ENCODE measurements at places on chromosomes 7 and 10. TPM values are rescaled to one million over a fixed set of nuclear protein-coding genes. Genes with fewer than 3 reads are reported as not detected.

TLX1 gene
- not detected for total RNA-seq

CALML3 gene
- not detected for total RNA-seq

SLC35G1 gene
- total RNA-seq, result 6.2 TPM

FXYD4 gene
- not detected for total RNA-seq

XRCC2 gene
- 1.1 TPM for total RNA-seq

PIP gene
- total RNA-seq, result not detected

OR2A12 gene
- not detected for total RNA-seq

DLX5 gene
- not detected for total RNA-seq

SPDYE11 gene
- 0.08 TPM for total RNA-seq

AGR2 gene
- not detected for total RNA-seq

TMEM140 gene
- total RNA-seq, result 12.1 TPM

DUSP5 gene
- 21.6 TPM for total RNA-seq

RASSF4 gene
- 3.8 TPM for total RNA-seq

GNAI1 gene
- total RNA-seq, result 46.7 TPM

OGA gene
- total RNA-seq, result 93.7 TPM

SPDYE3 gene
- not detected for total RNA-seq

DNA sequence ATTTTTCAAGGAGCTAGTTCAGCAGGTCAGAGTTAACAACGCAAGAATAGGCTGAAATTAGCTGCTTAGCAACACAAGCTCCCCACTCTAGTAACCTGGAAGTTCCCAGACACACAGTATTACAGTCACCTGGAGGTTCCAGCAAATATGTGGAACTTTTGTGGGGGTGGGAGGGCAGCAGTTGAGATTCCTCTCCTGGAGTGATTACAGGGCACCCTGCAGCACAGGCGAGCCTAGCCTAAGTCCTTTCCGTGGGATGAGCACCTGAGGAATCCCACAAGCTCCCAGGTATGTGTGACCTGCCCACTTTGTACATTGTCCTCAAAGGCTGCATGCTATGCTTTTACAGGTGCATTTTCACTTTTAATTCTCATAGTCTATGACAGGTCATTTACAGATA lies 13.6 kb downstream of the TPK1 start:
- DNase-seq, result no peak

GRCh38 chr7:96322373-96322695 lies 436 bp upstream of the SLC25A13 start:
- no peak for DNase-seq

DNA sequence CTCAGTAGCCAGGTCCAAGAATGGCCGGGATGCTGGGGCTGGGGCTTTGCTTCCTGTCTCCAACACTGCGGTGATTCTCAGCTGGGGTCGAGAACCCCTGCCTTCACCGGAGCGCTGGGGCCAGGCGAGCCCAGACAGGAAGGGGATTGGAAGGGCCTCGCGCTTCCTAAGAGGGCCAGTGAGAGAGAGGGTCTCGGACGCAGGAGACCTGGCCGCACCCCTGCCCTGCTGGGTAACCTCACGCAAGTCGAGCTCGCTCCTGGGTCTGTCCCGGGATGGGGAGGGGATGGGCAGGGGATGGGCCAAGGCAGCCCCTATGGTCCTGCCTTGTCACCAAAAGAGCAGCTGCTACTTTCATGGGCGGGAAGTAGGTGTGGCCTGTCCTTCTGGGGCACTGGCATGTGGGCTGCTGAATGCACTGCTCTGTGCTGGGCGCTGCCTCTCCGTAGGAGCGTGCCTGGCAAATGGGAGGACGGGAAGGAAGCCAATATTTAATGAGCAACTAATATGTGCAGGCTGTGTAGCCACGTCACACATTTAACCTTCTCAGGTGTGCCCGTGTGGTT lies 20.0 kb downstream of the KCNK18 start:
- no peak for DNase-seq

- DNase-seq, result no peak
Measured at GRCh38 chr10:110214371-110214826, 7.0 kb downstream of the MXI1 start.

DNA sequence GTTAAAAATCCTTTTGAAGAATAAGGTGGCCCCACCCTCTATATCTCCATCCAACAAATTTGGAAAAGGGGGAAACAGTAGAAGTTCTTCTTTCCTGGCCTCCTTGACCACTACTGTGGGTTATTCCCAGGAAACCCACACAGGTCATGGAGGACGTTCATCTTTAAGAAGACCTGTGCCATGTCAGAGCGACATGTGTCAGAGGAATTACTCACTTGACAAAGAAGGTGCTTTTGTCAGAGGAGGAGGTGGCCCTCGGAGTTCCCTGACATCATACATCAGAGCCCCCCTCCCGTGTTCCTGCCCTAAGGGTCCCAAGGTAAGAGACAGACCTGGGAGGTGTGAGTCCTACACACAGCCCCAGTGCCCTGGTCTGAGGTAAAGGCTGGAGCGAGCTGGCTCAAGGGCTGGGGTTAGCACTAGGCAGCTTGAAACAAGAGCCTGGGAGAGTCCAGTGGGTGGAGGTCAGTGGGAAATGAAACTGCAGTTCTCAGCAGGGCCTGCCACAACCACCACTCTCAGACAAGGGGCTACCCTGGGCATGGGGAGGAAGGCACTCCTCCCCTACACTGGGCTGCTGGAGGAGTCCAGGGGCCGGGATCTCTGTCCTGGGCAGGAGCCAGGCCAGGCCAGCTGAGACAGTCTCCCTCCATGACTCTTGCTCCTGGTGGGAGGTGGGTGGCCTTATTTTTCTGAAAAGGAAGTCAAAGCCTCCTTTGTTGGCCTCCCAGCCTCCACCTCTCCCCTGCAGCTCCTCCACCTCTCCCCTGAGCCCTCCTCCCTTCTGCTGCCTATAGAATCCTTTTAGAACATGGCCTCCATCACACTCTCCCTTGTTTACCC lies 21.8 kb upstream of the ZMIZ1 start:
- no peak for DNase-seq

GRCh38 chr10:53909791-53910190 lies 891.2 kb downstream of the PCDH15 start:
- no peak for DNase-seq

DNA sequence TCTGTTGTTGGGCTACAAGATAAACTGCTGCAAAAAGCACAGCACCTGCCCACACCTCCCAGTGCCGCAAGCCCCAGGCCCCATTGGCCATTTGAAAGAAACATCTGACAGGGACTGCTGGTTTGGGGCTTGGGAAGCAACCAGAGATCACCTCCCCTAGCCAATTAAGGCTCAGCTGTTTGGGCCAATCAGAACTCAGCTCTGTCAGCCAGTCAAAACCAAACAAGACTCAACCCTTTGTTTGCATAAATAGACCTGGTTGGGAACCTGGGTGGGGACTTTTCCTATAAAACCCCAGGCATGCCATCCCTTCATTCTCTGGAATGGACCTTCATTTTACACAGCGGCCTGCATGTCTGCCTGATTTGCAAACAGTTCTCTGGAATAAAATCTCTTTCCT lies 17.2 kb upstream of the NME8 start:
- no peak for DNase-seq

DNA sequence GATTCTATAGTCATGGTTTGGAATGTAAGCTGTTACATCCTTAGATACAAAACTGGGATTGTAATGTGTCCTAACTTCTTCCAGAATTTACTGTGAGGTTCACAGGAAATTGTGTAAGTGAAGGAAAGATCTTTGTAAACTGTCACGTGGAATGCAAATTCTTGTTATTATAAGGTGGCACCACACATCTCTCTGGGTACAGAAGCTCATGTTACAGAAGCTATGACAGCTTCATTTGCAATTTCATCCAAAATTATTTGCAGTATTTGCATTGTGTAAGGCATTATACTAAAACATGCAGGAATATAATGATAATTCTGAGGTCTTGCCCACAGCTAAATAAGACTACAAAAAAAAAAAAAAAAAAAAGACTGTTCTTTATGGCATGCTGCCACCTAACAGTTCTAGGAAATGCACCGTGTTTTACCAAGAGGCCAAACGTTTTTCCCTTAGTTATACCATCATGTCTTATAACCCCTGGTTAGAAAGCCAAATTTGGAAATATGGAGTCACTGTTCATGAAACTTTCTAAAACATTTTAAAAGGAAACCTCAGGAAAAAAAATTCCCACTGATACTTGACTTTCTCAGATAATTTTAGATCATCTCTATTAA lies 17.6 kb downstream of the MINDY3 start:
- no peak for DNase-seq

DNA sequence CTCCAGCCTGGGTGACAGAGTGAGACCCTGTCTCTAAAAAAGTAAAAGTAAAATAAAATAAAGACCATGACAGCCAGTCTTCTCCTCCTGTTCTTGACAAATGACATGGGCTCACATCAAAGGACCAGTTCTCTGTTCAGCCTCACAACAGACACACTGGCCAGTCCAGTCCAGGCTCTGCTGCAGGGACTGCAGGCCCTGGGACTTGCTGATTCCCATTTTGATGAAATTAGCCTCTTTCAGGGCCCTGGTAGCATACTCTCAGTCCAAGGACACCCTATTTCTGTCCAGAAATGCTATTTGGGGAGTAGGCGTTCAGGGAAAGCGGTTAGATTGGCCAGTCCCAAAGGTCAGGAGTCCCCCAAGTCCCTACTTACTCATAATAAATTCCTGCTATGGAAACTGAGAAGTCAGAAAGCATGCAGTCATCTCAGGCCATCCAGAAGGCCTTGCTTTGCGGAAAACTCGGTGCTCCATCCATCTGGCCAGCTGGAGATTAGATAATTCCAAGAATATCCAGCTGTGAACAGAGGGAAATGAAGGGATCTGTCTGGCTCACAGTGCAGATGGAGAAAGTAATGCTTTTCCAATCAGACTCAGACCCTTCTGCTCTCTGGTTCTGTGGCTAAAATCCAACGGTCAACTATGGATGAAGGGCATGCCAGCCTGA lies 74.4 kb downstream of the RAB11FIP2 start:
- no peak for DNase-seq

DNA sequence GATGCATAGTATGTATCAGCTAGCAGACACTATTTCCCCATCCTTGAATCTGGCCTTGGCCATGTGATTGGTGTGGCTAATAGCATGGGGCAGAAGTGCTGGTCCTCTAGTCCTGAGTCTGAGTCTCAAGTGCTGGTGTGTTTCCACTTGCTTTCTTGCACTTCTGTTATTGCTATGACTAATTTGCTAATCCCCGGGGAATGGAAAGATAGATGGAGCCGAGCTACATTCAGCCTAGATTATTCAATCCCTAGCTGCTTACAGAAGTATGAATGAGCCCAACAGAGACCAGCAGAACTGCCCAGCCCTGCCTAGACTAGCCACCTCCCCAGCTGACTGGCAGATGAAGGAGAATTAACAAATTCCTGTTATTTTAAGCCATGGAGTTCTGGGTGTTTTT lies 53.2 kb upstream of the SYPL1 start:
- DNase-seq, result peak; percentile 86

- DNase-seq, result no peak
Measured at GRCh38 chr10:72719941-72720592, 28.1 kb downstream of the MCU start.

- no peak for DNase-seq
Measured at GRCh38 chr7:28550580-28551186, 138.4 kb downstream of the CREB5 start.

DNA sequence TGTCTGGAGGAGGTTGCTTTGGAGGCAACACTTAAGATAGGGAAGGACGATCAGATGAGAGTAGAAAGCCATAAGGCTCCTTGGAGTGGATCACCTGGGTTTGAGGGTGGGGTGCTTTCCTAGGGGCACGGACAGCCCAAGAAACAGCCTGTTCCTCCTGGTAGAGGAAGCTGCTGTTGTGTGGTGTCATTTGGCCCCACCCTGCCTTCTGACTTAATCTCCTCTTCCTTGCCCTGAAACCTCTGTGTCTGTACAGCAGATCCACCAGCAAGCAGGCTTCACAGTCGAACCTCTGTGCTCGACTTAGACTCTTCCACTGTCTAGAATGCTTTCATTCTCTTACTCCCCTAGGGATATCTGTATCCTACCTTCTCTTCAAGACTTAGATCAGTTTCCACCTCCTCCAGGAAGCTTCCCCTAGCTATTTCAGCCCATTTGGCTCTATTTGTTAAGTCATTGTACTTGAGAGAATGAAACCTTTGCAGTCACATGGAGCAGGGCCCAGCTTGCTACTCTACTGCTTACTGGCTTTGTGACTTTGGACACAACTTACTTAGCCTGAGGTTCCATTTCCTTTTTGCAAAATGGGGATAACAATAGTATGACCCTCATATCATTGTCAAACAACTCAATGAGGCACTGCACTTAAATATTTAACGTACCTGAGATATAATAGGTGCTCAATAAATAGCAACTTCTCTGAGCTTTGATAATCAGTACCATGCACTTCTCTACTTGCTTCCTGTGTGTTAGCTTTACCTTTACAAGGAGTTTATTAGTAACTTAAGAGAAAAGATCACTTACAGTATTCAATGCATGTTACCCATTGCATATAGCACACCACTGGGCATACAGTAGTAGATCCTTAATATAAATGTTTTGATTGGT lies 5.0 kb downstream of the MXI1 start:
- no peak for DNase-seq

- peak; percentile 43 for DNase-seq
Measured at GRCh38 chr10:130045091-130045652, 65.5 kb downstream of the C10orf143 start.

DNA sequence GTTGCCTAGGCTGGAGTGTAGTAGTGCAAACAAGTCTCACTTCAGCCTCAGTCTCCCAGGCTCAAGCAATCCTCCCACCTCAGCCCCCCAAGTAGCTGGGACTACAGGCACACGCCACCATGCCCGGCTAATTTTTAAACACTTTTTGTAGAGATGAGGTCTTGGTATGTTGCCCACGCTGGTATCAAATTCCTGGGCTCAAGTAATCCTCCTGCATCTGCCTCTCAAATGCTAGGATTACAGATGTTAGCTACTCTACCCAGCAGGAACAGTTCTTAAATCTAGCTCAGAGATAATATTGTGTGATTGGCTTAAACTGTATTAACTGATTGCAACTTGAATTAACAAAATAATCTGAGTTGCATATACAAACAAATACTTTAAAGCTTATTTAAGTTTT lies 82.9 kb downstream of the CDK14 start:
- no peak for DNase-seq

DNA sequence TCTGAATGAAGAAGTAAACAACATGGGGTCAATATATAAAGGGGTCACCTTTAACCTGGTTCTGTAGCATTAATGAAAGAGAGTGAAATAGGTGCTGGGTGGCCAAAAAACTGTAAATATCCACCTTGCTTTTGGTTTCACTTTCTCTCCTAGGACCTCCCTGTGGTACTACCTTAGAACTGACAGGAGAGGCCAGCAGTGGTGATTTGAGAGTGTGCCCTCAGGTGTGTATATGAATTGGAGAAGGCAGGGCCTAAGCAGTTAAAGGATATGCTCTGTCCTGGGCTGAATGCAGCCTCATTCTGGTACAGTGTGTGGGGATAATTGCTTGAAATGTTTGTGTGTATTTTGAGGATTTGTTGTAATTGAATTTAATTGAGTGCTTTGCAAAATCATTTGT lies 62.0 kb downstream of the BBS9 start:
- no peak for DNase-seq

DNA sequence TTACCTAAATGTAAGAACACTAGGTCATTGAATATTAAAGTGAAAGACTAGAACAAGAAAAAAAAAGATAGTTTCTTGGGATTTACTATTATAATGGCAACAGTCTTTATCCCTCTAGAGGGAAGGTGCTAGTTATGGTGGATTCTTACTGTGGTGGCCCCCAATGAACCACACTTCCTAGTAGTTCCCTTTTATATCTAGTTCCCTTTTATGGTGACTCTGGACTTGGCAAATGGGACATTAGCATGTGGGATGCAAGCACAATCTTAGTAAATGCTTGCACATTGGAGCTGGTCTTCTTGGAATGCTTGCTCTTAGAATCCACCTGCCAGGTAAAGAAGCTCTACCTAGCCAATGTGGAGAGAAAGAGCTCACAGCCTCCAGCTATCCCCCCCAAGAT lies 430.2 kb downstream of the LRMDA start:
- DNase-seq, result no peak

All from fibroblast of the aortic adventitia (primary cell).